ENCODE measurements at places on chromosomes 1 and 21.

DNA sequence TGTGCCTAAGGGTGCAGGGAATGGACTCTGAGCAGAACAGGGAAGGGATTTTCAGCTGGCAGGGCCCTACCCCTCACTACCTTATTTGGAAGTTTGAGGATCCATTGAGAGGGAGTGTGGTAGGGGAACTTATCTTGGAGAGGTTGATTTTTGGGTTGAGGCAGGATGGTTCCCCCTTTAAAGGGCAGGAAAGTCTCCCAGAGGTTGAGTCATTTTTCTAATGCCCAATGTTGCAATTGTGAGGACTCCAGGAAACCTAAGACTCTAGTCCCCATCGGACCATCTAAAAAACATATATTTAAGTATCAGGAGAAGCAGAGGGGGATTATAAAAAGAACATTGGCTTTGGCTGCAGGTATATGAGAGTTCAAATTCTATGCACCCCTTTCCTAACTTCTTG is 47.3 kb downstream of the SAMD13 start:
- no peak overlapping the region for H3K4me3 ChIP-seq
- no peaks in the 10 kb centered on the region for H3K36me3 ChIP-seq
- no peaks in the 10 kb centered on the region for H3K27me3 ChIP-seq
- no peak overlapping the region for H3K27ac ChIP-seq
- H3K4me1 ChIP-seq: no peaks in the 10 kb centered on the region

DNA sequence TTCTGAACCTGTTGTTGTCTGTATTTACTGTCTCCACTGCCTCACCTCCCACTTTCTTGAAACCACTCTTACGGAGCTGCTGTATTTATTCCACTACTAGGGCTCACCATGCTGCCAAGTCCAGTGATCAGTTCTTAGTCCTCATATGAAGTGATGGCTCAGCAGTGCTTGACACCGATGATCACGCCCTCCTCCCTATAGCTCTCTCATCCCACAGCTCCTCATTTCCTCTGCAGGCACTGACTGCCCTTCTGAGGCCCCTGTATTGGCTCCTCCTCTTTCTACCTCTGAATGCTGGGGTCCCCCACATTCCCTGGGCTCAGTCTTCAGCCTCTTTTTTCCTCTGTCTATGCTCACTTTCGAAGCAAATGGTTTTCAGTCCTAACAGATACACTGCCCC is 3.4 kb downstream of the CLCA1 start:
- H3K4me1 ChIP-seq: no peaks in the 10 kb centered on the region
- H3K36me3 ChIP-seq: no peaks in the 10 kb centered on the region
- DNase-seq: no peak
- H3K27me3 ChIP-seq: no peaks in the 10 kb centered on the region
- H3K27ac ChIP-seq: no peak overlapping the region

- H3K27ac ChIP-seq: peak overlapping the region; percentile 86
- peaks cover 38% of the 10 kb centered on the region for H3K4me1 ChIP-seq
- H3K27me3 ChIP-seq: no peaks in the 10 kb centered on the region
Observed at GRCh38 chr1:56817716-56818463, 1.3 kb downstream of the FYB2 start.

DNA sequence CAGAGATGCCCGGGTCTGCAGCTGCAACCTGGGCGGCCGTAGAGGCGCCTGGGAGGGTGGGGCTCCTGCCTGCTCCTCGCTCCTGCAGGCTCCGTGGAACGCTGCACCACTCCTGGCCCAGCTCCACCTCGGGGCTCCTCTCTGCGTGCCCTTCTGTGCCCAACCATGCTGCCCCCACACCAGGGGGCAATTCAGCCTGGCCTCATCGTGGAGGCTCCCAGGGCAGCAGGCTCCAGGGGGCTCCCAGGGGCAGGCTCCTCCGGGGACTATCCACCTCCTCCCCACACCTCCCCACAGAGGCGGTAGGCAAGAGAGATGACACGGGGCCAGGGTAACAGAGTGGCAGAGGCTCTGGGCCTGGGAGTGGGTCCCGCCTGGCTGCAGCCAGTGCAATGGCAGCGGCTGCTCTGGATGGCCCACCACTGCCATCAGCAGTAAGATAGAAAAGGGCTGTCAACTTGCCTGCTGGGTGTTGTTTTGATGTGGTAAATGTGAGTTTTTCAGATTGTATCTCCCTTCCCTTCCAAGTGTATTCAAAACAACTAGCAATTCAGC is 22.4 kb upstream of the LRRC8C start:
- H3K4me1 ChIP-seq: no peaks in the 10 kb centered on the region
- no peak for DNase-seq
- no peaks in the 10 kb centered on the region for H3K27me3 ChIP-seq
- H3K27ac ChIP-seq: no peak overlapping the region
- no peaks in the 10 kb centered on the region for H3K36me3 ChIP-seq

DNA sequence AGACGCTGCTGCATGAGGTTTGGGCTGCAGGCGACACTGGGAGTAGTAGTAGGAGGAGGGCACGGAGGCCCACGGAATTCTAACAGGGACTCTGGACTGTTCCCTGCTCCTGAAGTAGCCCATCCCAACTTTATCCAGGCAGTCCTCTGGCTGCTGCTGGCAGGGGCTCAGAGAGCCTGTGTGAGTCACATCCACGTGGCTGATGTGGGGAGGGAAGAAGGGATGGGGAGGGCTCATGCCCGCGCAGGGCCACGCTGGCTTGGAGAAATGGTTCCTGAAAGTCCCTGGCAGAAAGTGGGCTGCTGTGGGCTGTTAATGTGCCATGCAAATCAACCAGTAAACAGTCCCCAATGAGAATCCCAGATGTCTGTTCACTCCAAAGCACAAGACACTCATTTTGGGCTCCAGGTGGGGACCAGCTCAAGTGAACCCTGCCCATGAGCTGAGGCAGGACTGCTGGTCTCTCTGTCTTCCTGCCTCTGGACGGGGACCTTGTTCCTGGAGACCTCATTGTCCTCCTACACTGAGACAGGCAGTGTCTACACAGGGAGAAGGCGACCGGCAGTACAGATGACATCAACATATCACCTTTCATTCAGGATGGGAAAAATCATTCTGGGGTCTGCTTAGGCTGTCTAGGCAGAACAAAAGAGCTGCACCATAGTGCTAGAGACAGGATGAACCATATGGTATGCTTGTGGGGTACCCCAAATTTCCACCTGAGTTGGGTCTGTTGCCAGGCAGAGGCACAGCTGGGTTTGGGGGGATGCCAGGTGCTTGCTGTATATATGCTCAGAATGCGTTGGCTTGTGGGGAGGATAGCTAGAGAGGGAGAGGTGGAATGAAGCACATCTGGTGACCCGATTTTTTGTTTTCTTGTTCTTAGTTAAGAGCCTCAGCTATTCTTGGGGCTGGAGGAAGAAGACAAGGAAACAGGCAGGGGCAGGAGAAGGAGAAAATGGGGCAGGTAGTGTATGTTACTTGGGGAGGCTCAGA is 57.9 kb upstream of the FMOD start:
- H3K27me3 ChIP-seq: no peaks in the 10 kb centered on the region
- peak overlapping the region; percentile 76 for H3K27ac ChIP-seq
- H3K4me3 ChIP-seq: no peak overlapping the region
- H3K36me3 ChIP-seq: no peaks in the 10 kb centered on the region
- peak; percentile 93 for DNase-seq
- peaks cover 40% of the 10 kb centered on the region for H3K4me1 ChIP-seq

GRCh38 chr1:25684216-25684965 is 67.8 kb downstream of the MAN1C1 start:
- H3K27me3 ChIP-seq: no peaks in the 10 kb centered on the region
- no peak overlapping the region for H3K4me3 ChIP-seq
- no peaks in the 10 kb centered on the region for H3K36me3 ChIP-seq
- DNase-seq: no peak

GRCh38 chr1:169326261-169326955 is 41.2 kb downstream of the NME7 start:
- H3K4me3 ChIP-seq: no peak overlapping the region
- no peaks in the 10 kb centered on the region for H3K36me3 ChIP-seq
- no peaks in the 10 kb centered on the region for H3K4me1 ChIP-seq
- H3K27ac ChIP-seq: no peak overlapping the region
- no peak for DNase-seq

DNA sequence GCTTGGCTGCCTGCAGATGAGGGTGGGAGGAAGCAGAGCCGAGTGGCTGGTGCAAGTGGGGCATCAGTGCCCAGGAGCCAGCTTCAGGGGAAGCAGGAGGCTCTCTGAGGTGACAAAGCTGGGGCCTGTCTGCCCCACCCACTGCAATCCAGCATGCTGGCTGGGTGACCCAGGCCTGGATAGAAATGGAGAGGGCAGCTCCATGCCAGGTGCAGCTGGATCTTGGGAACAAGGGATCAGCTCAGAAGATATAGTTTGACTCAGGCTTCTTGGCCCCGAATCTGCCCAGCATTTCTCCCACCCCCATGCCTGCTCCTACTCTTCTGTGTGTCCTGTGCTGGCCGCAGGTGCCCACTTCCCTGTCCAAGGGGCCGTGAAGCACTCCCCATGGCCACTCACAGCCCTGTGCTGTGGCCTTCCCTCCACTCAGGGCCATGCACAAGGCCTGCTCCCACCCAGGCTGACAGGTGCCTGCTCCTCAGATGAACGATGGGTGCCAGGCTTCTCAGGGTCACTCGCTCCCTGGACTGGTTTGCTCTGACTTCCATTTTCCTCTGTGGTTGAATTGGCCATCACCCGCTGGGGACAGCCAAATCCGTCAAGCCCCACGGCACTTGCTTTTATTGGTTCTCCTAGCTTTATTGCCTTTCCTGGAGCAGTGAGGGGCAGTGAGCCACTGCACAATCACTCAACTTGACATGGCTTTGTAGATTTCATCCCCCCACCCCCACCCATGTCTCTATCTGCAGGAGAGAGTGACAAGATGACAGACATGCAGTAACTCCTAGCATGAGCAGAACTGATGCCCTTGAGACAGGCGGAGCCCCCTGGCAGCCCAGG is 174.8 kb upstream of the VAMP3 start:
- H3K4me1 ChIP-seq: no peaks in the 10 kb centered on the region
- peaks cover 2% of the 10 kb centered on the region for H3K27me3 ChIP-seq
- H3K27ac ChIP-seq: no peak overlapping the region
- no peak for DNase-seq

DNA sequence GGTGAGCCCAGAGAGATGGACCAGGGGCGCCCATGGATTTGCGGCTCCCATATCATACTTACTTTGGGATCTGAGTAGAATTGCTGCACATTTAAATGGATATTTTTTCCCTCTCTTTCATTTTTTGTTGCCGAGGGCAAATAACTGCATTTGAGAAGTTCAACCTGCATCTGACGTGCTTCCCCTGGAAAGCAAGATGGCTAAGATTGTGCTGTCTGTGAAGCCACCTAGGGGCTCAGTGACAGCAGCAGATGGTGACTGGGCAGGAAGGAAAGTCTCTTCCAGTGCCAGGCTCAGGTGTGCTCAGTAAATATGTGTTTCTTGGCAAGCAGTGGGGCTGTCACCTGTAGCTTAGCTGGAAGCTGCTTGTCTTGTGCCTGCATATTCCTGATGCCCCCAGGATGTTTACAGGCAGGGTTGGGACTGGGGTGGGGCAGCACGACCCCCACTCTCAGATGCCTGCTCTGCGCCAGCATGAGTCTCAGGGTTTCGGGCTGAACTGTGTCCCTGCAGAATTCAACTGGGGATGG is 59.8 kb upstream of the ETV3 start:
- H3K36me3 ChIP-seq: no peaks in the 10 kb centered on the region
- H3K4me3 ChIP-seq: no peak overlapping the region
- no peak overlapping the region for H3K27ac ChIP-seq

DNA sequence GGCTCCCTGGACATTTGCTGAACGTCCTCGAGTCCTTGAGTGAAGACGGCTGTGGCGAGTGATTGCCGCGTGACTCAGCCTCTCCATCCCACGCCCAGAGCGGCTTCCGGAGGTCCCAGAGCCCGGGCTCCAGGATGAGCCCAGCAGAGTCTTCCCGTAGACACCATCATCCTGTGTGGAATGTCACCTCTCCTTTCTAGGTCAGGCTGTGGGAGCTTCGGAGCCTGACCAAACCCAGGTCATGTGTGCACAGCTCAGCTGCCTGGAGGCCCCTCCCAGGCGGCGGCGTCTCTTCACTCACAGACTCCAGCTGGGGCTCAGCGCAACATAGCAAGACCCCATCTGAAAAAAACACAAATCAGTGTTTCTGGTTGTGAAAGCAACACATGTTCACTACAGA is 38.2 kb downstream of the PRKCZ start:
- H3K4me1 ChIP-seq: peaks cover 16% of the 10 kb centered on the region
- no peak overlapping the region for H3K4me3 ChIP-seq
- peaks cover 21% of the 10 kb centered on the region for H3K36me3 ChIP-seq
- H3K27me3 ChIP-seq: no peaks in the 10 kb centered on the region

GRCh38 chr1:243390162-243390791 is 134.4 kb downstream of the SDCCAG8 start:
- H3K27ac ChIP-seq: no peak overlapping the region
- DNase-seq: no peak
- H3K27me3 ChIP-seq: no peaks in the 10 kb centered on the region
- H3K4me1 ChIP-seq: no peaks in the 10 kb centered on the region

- H3K4me3 ChIP-seq: no peak overlapping the region
- no peaks in the 10 kb centered on the region for H3K27me3 ChIP-seq
- no peaks in the 10 kb centered on the region for H3K36me3 ChIP-seq
- no peak overlapping the region for H3K27ac ChIP-seq
- no peaks in the 10 kb centered on the region for H3K4me1 ChIP-seq
Observed at GRCh38 chr21:34779860-34780259, 111.1 kb downstream of the CLIC6 start.

GRCh38 chr1:24567792-24568388 is 12.0 kb downstream of the NCMAP start:
- H3K36me3 ChIP-seq: no peaks in the 10 kb centered on the region
- H3K27ac ChIP-seq: peak overlapping the region; percentile 94
- no peaks in the 10 kb centered on the region for H3K27me3 ChIP-seq

- no peak overlapping the region for H3K27ac ChIP-seq
- H3K36me3 ChIP-seq: no peaks in the 10 kb centered on the region
- no peak for DNase-seq
- H3K4me1 ChIP-seq: no peaks in the 10 kb centered on the region
- no peak overlapping the region for H3K4me3 ChIP-seq
Observed at GRCh38 chr1:15008783-15009729, 144.5 kb upstream of the TMEM51 start.

GRCh38 chr1:30751830-30752650 is 5.5 kb downstream of the LAPTM5 start:
- peaks cover 37% of the 10 kb centered on the region for H3K4me1 ChIP-seq
- no peak for DNase-seq

- no peak for DNase-seq
- H3K27me3 ChIP-seq: no peaks in the 10 kb centered on the region
- no peaks in the 10 kb centered on the region for H3K36me3 ChIP-seq
Observed at GRCh38 chr1:234617131-234617985, 7.4 kb upstream of the IRF2BP2 start.

GRCh38 chr1:31258581-31258980 is 18.9 kb upstream of the NKAIN1 start:
- H3K27ac ChIP-seq: no peak overlapping the region
- no peaks in the 10 kb centered on the region for H3K27me3 ChIP-seq
- no peak overlapping the region for H3K4me3 ChIP-seq
- no peaks in the 10 kb centered on the region for H3K4me1 ChIP-seq
- peaks cover 48% of the 10 kb centered on the region for H3K36me3 ChIP-seq
- no peak for DNase-seq

- H3K36me3 ChIP-seq: peaks cover 7% of the 10 kb centered on the region
- H3K4me3 ChIP-seq: no peak overlapping the region
- DNase-seq: no peak
Observed at GRCh38 chr1:225423518-225423855, 4.4 kb downstream of the LBR start.

DNA sequence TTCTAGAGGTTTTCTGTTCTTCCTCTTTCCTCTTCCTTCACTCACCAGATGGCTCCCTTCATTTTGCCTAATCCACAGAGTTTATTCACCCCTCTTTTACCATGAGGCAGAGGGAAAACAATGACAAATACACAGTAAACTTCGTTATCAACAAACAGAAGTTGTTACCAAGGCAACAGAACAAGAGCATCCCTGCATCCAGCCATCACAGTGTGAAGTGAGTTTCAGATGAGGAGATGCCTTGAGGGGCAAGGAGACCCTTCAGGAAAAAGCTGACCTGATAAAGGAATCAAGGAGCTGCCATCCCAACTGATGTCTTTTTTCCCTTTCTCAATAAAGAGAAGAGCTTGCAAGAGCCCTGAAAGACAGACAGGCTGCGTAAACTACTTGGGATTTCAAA is 195.3 kb downstream of the BRINP2 start:
- no peak overlapping the region for H3K4me3 ChIP-seq
- H3K4me1 ChIP-seq: no peaks in the 10 kb centered on the region
